ENCODE measurements at places on chromosomes 1 and 21.

DNA sequence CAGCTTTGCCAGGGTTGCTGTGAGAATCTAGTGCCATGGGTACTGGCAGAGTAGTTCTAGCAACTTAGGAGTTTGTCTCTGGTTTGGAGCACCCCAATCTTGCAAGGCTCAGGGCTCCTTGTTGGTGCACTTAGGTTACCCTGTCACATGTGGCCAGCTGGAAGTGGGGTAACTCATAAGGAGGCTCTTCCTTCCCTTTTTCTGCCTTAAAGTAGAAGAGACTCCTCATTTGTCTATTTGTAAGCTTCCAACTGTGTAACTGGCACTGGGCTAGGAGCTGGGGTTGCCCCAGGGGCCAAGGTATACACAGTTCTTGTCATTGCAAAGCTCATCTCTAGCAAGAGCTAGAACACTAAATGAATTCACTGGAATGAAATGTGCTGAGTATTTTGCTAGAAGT is 10.6 kb downstream of the MROH7 start:
- no peak for DNase-seq

DNA sequence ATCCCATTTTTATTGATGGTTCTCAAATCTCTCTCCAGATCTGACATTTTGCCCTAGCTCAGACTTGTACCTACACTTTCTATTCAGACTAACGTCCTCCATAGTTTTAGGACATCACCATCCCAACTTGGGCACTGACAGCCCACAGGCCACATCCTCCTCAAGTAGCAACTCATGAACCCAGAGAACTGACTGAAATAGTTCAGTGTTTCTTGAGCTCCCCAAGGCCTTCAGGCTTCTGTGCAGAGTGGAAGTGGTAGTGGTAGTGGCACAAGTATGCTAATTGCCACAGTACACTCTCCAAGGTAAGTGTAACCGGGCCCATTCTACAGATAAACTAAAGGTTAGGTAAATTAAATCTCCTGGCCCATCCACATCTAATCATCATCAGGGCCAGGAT is 112.6 kb downstream of the SLC45A1 start:
- no peak for DNase-seq

- DNase-seq, result no peak
Measured at GRCh38 chr1:64241069-64241468, 37.6 kb downstream of the UBE2U start.

GRCh38 chr1:236545621-236546169 is 21.9 kb downstream of the LGALS8 start:
- no peak for DNase-seq

Measured in BJ (cell line).